ENCODE measurements at places on chromosomes 2 and 18.

- DNase-seq, result no peak
Measured at GRCh38 chr2:241867776-241868420, 1.6 kb upstream of the RTP5 start.

GRCh38 chr2:9260464-9260918, 53.9 kb downstream of the ASAP2 start:
- DNase-seq, result no peak

- no peak for DNase-seq
Measured at GRCh38 chr2:185132501-185133041, 534.2 kb downstream of the ZNF804A start.

- no peak for DNase-seq
Measured at GRCh38 chr2:67581751-67582150, 184.6 kb downstream of the ETAA1 start.

DNA sequence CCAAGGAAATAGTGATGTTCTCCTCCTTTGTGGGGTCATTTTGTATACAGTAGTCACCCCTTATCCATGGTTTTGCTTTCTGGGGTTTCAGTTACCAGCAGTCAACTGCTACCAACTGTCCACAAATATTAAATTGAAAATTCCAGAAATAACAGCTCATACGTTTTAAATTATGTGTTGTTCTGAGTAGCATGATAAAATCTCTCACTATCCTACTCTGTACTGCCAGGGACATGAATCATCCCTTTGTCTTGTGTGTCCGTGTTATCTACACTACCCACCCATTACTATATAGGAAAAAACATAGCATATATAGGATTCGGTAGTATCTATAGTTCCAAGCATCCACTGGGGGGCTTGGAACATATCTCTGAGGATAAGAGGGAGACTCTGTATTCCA, 120.9 kb upstream of the DCC start:
- DNase-seq, result no peak

DNA sequence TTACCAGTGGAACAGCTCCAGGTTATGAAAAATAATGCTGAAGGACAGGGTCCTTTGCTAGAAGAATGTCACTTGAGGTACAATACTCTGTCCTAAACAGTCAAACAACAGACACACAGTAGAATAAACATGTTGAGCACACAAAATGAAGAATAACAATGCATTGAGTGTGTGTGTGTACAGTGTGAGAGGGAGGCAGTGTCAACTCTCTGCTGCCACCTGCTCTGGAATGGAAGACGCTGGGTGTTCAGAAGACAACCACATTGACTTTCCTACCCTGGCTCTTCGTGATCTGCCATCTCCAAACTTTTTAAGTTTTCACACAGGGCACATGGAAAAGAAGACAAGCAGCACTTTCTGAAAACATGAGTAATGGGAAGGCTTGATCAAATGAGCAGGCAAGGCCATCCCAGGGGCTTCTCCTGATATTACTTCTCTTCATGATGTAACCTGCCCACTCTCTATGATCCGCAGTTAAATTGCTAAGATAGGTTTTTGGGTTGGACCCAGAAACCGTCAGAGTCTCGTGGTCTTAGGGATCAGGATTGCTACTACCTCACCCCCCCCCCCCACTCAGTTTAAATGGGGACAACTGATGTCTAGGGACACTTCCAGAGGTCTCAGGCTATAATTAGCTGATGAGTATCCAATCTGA, 533.2 kb upstream of the TNP1 start:
- no peak for DNase-seq
